ENCODE measurements at places on chromosomes 7 and 10. TPM values are rescaled to one million over a fixed set of nuclear protein-coding genes. Genes with fewer than 3 reads are reported as not detected.

Gene OR6B1
- not detected for total RNA-seq

Gene UBN2
- 11.6 TPM for total RNA-seq

DNA sequence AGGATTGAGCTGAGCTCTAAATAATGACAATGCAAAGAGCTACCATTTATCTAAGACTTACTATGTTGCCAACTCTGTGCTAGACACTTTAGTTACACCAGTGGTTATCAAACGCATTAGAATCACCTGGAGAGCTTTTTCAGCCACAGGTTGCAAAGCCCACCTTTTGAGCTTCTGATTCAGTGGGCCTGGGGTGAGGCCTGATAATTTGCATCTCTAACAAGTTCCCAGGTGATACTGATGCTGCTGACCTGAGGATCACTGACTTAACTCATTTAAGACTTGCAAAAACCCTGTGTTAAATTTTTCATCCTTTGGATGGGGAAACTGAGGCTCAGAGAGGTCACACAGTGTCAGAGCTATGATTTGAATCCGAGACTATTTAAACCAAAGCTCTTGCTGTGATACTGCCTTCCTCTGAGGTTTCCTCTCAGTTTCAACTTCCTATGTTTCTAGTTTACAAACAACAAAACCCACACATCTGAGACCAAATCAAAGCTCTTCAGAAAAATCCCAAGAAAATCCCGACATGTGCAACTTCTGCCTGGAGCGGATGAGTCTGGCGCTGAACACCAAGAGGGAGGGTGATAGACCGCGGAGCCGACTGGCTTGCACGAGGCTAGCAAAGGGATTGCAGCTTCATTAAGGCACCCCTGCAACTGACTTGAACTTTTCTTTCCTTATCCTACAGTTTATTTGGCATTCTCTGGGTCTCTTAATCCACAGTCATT is 124.9 kb downstream of the CYP26A1 start:
- H3K36me3 ChIP-seq, result no peaks in the 10 kb centered on the region
- H3K27me3 ChIP-seq, result peaks cover 5% of the 10 kb centered on the region
- DNase-seq, result no peak
- H3K4me3 ChIP-seq, result no peak overlapping the region
- peaks cover 5% of the 10 kb centered on the region for H3K4me1 ChIP-seq

Gene FERD3L
- total RNA-seq, result not detected

Gene CCNJ
- total RNA-seq, result 4.7 TPM
